ENCODE measurements at places on chromosomes 2 and 18.

DNA sequence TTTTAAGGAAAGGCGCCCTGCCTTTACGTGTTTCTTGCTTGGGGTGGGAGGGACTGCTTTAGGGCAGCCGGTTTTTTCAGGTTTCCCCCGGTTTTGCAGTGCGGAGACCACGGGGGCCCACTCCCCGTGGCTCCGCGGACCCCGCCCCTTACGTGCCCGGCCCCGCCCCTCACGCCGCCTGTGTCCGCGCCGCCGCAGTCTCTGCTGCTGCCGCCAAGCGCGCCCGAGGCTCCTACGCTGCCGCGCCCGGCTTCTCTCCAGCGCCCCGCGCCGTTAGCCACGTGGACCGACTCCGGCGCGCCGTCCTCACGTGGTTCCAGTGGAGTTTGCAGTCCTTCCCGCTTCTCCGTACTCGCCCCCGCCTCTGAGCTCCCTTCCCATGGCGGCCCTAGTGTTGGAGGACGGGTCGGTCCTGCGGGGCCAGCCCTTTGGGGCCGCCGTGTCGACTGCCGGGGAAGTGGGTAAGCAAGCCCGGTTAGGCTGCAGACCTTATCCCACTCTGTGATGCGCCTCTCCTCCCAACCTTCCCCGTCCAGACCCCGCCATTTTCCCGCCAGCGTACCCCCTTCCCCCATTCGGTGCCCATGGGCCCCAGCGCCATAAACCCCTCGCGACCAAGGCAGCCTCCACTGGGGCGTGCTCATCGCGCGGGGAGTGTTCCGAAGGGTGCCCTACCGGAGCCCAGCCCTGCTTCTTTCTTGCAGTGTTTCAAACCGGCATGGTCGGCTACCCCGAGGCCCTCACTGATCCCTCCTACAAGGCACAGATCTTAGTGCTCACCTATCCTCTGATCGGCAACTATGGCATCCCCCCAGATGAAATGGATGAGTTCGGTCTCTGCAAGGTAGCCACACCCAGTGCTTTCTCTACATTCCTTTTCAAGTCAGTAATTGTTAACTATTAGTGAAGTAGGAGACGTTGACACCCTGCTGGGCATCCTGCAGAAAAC lies at the start of gene CAD:
TSS of gene CAD (plus strand) at position 197 of the 949 bp plus-strand sequence. CDS start at position 380, 183 bp downstream.
- DNase-seq = peak; percentile 80

GRCh38 chr2:47295131-47295980 lies 107.6 kb upstream of the MSH2 start:
- DNase-seq = no peak

DNA sequence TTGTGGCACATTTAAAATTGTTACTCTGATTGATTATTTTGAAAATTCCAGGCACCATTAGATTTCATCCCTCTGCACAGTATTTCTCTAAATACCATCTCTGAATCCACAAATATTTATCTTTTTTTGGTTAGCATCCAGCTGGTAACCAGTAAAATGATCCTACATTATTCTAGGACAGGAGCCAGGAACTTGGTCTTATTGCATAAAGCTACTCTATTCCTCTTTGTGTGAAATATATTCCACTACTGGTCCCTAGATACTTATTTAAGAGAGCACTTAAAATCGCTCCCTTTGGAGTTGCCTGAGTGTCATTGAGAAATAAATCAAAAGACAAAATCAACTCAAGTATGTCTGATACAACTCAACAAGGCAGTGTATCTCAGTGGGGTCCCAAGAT lies 7.4 kb upstream of the MBOAT2 start:
- no peak for DNase-seq

- no peak for DNase-seq
Observed at GRCh38 chr2:76546207-76546606, 835.5 kb upstream of the GCFC2 start.

- no peak for DNase-seq
Observed at GRCh38 chr2:199757233-199757870, 93.6 kb downstream of the FTCDNL1 start.

- DNase-seq = no peak
Observed at GRCh38 chr2:191676790-191677645, 918 bp upstream of the NABP1 start.

DNA sequence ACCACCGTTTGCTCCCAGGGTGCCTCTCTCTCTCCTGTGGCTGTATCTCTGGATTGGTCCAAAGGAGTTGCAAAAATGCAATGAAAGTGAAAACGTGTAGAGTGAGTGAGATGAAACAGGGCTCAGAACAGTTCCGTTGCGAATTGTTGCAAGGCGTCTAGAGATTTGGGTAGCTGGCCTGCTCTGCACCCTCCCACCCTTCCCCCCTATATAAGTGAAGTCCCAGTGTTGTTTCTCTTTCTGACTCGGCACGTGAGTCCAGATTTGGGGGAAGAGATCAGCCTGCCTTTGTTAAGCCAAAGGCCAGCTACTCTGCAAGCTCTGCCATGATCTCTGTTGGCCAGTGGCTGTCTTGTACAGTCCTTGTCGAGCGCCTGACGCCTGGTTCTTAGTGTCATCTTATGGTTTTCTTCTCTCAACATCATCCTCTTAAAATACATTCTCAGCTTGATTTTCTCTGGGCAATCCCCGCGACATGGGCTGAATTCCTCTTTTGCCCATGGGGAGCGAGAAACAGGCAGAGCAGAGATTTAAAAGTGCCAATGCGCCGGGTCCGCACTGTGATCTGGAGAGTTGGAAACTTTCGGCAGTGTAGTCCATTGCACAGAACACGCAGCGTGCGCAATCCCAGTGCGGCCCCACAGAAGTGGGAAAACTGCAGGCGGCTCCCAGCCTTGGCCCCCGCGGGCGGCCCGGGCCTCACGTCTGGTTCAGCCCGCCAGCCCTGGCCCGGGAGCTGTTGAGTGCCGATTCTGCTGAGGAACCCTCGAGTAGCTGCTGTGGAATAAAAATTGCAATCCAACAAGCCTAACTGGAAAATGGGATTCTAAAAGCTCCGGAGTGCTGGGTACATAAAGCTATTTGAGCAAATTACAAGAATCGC lies 9.3 kb downstream of the MEIS1 start:
- DNase-seq = no peak

GRCh38 chr2:230734247-230735175 lies 21.9 kb downstream of the CAB39 start:
- DNase-seq = no peak

GRCh38 chr18:58148954-58149471 lies 105.0 kb downstream of the NEDD4L start:
- DNase-seq = no peak

GRCh38 chr18:46711444-46711863 lies 45.4 kb downstream of the ST8SIA5 start:
- no peak for DNase-seq

DNA sequence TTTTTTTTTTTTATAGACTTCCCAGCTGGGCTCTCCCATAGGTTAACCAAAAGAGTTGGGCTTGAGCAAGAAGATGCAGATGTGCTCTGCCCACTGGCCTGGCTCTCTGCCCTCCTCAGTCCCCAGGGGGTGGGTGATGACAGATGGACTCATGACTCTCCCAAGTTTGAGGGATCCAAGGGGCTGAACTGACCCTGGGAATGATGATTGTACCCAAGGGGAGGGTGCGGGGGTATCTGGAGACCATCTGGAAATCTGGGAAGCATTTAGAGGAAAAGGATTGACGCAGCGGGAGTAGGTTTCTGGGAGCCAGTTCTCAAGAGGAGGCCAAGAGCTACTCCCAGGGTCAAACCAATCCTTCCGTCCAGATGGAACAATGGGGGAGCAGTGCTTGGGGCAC lies 330.8 kb downstream of the CYP26B1 start:
- no peak for DNase-seq

DNA sequence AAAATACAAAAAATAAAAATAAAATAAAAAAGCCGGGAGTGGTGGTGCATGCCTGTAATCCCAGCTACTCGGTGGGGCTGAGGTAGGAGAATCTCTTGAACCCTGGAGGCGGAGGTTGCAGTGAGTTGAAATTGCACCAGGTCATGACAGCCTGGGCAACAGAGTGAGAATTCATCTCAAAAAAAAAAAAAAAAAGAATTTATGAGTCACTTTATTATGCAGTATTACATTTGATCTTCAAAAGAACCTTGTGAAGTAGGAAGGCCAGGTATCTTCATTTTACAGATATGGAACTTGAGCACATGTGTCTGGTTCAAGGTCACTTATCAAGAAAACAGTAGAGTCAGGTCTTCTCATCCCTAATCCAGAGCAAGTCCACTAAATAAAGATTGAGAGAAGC lies 459.4 kb upstream of the HNRNPA3 start:
- DNase-seq = no peak

GRCh38 chr2:20615068-20615465 lies 35.8 kb downstream of the HS1BP3 start:
- no peak for DNase-seq

DNA sequence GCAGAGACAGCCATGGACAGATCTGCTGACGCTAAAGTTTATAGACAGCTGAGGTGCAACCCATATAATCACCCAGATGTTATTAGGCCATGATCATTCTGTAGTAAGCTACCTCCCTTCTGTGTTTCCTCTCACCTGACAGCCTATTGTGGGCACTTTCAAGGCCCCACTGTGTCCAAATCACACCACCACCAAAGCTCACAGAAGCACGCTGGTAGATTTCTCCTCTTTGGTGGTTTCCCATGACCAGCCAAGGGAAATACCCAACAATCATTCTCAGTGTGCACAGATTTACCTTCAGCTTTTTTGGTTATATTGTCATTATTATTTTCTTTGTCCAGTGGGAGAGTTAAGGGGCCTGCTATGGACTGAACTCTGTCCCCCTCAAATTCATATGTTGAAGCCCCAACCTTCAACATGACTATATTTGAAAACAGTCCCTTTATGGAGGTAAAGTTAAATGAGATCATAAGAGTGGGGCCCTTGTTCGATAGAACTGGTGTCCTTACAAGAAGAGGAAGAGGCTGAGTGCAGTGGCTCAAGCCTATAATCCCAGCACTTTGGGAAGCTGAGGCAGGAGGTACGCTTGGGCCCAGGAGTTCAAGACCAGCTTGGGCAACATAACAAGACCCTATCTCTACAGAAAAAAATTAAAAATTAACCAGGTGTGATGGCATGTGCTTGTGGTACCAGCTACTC lies 74.0 kb upstream of the MSH6 start:
- DNase-seq = no peak

DNA sequence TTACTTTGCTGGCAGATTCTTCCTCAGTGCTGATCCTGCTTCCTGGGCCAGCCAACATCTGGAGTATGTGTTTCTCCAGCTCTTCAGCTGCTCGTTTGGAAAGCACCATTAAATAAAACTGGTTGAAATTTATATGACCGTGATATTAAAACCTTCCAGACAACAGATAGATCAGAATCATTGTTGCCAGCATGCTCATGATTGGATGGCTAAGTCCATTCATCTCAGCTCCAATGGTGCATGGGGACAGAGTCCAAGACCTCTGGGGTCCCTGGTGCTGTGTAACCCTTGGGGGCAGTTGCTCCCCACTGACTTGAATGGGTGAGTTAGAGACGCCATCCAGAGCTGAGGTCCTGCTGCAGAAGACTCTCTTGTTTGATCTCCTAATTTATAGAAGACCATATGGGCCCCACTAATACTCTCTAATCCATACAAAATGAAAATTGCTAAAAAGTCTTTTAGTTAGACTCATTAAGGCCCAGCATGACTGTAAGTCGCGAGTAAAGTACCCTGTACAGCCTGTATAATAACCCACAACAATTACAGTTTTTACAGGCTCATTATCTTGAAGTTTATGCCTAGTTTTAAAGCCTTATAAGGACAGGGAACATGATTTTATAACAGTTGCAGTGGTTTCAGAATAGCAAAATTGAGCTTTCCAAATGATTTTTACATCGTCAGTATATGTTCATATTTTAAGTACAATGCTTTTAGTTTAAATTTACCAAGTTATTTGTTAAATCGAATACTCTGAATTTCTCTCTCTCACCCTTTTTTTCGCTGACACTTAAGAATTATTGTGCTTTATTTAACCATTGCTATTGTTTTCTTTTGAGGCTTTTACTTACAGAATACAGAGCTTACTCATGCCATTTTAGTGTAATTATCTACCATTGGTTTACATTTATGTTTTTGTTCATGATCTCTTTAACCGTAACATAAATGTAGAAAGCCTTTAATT lies 60.0 kb downstream of the CABLES1 start:
- no peak for DNase-seq

- DNase-seq = no peak
Observed at GRCh38 chr2:157897106-157897971, 21.2 kb upstream of the ACVR1 start.

DNA sequence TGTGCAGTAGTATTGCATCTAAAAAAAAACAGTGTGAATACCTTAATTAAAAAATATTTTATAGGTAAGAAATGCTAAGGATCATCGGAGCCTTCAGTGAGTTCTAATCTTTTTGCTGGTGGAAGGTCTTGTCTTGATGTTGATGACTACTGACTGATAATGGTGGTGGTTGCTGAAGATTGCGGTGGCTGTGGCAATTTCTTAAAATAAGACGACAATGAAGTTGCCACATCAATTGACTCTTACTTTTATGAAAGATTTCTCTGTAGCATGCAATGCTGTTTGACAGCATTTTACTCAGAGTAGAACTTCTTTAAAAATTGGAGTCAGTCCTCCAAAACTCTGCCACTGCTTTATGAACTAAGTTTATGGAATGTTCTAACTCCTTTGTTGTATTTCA lies 36.2 kb downstream of the GLS start:
- no peak for DNase-seq

DNA sequence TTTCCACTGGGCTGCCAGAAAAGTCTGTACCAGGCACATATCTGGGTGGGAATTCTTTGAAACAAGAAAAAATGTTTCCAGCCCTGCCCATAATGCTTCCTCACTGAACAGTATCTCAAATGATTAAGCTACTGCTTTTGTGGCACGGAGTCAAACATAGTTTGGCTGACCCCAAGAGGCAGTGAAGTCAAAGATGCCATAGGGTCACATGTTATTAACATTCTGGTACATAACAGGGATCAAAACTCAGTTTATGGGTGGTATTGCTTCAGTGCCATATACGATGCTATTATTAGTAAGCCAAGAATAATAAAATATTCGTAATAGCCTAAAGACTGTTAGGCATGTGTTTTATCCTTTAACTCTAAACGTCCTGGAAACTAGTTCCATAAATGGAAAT lies 112.4 kb downstream of the FEZ2 start:
- DNase-seq = no peak

- DNase-seq = no peak
Observed at GRCh38 chr2:61604433-61604832, 66.3 kb upstream of the XPO1 start.

DNA sequence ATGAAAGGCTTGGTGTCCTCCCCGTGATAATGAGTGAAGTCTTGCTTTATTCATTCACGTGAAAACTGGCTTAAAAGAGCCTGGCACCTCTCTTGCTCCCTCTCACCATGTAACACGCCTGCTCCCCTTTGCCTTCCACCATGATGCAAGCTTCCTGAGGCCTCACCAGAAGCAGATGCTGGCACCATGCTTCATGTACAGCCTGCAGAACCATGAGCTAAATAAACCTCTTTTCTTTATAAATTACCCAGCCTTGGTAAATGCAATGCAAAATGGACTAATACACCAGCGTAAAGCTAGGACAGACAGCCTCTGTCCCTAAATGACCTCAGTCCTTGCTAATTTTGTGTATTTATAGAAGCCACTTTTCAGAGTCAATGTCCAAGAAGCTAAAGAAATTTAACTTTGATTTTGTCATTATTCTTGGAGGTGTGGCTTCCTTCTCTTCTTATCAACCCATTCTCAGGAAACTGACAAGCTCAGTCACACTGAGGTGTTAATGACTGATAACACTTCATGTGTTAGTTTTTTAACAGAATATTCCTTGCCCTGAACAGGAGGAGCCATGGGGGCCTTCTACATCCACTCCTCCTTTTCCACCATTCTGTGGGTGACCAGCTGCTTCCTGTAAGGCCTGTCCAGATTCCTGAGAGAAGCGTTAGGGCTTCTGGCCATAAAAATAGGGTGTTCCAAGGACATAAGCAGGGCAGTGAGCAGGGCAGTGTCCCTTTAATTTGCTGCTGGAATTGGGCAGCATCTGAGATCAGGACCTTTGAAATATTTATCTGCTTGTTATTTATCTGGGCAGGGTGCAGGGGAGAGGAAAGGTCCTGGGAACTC lies 38.0 kb upstream of the EPAS1 start:
- DNase-seq = no peak

All from activated CD8-positive, alpha-beta memory T cell treated with anti-CD3 and anti-CD28 coated beads for 1 hour (primary cell).